GM20000 (cell line): ENCODE measurements at places on chromosomes 4 and X.
A peak's percentile ranks its signal among the peaks of the same experiment; 100 is the strongest.

DNA sequence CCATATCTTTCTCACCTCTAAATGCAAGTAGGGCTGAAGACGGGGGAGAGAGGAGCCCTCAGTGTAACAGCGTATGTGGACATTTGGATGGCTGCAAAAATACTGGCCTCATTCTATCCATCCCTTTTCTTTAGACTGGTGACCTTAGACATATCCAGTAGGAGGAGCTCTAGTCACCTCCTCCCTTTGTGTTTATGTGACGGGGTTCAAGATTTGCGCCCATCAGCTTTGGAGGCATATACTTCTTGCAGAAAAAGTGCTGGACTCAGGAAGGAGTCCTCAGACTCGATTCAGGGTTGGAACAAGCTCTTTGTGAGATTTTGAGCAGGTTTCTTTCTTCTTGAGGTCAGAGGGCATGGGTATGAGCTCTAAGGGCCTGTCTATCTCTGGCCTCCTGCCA, 86.2 kb downstream of the MAMLD1 start:
- DNase-seq, result peak; percentile 6

GRCh38 chrX:39676434-39676833, 421.3 kb downstream of the BCOR start:
- no peak for DNase-seq

- peak; percentile 30 for DNase-seq
Observed at GRCh38 chr4:107991945-107992630, 2.4 kb downstream of the HADH start.

GRCh38 chr4:75137302-75137701, 204.4 kb downstream of the PARM1 start:
- DNase-seq, result no peak

DNA sequence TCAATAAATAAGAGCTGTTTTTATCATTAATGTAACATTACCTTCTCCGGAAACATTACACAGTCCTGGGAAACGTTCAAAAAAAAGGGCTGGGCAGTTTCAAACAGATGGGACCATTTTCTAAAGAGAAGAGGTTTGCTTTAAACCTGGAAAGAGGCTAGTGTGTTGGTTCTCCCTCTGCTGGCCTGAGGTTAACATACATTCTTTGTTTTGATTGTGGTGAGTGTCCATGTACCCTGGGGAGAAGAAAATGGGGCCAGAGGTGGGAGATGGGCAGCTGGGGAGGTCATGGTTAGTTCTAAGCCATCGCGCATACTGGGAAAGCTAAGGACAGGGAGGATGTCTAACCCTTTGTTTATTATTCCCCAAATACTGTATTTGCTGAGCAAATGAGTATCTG, 194.7 kb downstream of the CPEB2 start:
- DNase-seq, result no peak

DNA sequence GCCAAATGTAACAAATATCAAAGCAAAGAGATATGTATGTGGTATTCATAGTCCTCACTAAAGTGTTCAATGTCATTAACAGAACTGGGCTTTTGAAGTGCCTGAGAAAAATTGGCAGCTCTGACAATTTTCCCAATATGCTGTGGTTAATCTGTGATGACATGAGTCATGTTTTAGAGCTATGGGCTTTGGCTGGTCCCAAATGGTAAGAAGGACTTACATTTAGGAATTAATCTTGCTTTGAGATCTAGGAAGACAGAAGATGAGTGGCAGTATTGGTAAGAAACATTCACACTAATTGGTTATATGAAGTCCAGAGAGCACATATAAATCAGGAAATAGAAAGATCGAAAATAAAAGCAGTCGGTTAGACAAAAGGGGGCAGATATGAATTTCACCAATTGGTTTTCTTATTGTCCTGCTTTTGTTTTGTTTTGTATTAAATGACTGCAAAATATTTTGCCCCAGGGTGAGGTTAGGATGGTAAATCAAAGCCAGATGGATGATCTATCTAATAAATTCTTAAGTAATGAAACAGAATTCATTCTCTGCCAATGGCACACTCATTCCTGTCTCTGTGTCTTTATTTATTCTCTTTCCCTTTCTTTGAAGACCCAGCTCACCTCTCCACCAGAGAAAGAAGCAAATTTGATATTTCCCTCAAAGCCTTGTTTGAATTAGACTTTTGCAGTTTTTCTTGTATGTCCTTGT, 993.1 kb downstream of the RPA4 start:
- no peak for DNase-seq

GRCh38 chr4:123617791-123618190, 221.2 kb downstream of the SPRY1 start:
- DNase-seq, result no peak

DNA sequence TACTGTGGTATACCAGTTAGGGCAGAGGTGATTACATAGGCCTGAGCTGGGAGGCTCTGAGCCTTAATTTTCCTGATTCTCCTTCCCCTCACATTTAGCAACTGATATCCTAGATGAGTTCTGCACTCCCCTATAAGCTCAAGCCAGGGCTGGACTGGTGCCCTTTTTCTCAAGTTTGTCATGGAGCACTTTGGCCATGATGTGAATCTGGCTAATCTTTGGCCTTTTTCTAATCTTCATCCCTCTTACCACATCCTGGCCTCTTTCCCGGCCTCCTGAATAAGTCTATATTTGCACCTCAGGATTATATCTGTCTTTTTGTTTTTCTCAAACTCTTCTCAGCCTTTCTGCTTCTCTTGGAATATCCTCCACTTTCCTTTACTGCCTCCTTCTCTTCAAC, 10.9 kb upstream of the LAS1L start:
- no peak for DNase-seq

DNA sequence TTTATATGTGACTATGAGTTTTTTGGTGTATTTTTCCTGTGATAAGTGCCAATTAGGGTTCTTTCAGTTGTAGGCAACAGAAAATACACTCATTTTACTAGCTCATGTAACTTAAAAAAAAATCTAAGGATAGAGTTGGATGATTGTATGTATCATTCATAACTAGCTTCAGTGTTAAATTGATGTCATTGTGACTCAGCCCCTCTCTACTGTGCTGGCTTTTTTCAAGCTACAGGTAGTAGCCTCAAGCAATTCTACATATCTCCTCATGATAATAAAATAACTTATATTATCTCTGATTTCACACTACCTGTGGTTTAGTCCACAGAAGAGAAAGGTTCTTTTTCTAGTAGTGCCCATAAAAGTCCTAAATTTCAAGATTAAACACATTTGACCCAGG, 11.9 kb downstream of the WDR17 start:
- DNase-seq, result no peak

DNA sequence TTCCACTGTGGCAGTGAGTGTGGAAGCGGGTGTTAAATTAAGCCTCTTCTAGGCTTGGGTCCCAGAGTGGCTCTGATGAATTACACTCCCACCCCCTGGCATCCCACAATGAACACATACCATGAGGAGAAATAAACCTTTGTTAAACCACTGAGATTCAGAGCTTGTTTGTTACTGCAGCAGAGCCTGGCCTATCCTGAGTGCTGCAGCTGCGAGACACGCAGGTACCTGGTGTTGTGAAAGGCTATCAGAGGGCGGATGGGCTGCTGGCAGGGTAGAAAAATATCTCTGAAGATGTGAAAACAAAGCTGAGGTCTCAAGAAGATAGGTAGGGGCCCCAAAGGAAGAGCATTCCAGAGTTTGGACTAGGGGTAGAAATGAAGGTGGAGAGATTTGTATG, 138.4 kb upstream of the STX18 start:
- no peak for DNase-seq

GRCh38 chrX:44432641-44433040, 89.2 kb upstream of the EFHC2 start:
- no peak for DNase-seq

- peak; percentile 68 for DNase-seq
Observed at GRCh38 chr4:77203380-77204197, 46.6 kb downstream of the CCNG2 start.

DNA sequence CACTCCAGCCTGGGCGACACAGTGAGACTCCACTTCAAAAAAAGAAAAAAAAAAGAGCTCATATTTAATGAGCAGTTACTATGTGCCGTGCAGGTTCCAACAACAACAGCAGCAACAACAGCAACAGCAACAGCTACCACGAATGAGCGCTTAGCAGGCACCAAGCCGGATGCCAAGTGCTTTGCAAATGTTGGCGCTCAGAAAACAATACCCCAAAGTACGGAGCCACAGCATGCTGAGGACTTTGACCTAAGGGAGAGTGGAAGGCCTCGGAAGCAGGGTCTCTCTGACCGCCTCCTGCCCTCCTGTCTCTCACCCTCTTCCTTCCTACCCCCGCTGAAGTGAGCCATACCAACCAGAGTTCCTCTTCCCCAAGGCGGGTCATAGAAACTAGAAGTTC, 102.2 kb upstream of the AFAP1 start:
- no peak for DNase-seq

DNA sequence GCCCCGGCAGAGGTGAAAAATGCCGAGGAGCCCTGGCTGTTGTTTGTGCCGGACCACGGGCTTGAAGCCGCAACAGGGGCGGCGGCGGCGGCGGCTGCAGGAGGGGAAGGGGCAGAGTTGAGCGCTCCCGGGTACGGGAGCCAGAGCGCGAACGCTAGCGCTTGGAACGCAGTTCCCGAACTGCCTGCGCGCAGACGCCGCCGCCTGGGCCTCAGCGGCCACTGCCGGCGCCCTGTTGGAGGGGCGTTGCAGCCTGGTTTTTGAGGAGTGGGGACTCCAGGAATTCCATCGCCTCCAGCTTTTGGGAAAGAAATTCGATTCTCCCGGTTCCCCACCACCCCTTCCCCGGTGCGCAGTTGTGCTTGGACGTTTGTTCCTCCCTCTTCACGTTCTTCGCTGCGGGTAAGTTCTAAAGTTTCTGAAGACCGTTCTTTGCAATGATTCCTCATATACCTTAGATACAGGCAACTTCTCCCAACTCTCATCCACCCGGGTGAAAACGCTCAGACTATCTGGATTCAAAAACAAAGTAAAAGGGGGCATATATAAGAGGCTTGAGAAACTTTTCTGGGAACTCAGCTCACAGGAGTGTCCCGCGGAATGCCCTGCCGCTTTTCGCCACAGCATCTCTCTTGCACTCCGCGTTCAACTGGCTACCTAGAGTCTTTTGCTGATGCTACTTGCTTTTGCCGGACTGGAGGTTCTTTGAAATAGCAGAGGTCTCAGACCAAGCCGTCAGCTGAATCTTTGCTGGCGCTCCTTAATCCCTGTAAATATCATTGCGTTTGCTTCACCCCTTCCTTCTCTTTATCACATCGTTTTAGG, 1.0 kb downstream of the FAT4 start:
- peak; percentile 21 for DNase-seq

GRCh38 chrX:1493412-1493811, 40.7 kb upstream of the ASMTL start:
- no peak for DNase-seq

GRCh38 chr4:146428298-146428697, 93.4 kb downstream of the SLC10A7 start:
- DNase-seq, result no peak

DNA sequence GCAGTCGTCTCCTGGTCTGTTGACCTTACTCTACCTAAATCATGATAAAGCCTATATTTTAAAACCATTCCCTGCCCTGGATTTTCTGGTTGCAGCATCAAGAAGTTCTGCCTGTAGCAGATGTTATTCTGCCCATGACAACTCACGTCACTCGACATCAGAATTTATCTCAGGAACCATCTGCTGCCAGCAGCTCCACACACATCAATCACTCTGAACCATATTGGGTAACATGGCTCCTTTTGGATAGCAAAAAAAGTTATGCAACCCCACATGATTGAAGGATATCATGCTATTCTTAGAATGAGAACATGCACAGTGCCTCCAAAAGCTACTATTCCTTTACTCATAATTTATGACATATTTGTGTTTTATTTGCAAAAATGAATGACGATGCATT, 341.4 kb downstream of the DHRSX start:
- no peak for DNase-seq

GRCh38 chr4:35102066-35102465, 1142.2 kb downstream of the ARAP2 start:
- DNase-seq, result no peak

DNA sequence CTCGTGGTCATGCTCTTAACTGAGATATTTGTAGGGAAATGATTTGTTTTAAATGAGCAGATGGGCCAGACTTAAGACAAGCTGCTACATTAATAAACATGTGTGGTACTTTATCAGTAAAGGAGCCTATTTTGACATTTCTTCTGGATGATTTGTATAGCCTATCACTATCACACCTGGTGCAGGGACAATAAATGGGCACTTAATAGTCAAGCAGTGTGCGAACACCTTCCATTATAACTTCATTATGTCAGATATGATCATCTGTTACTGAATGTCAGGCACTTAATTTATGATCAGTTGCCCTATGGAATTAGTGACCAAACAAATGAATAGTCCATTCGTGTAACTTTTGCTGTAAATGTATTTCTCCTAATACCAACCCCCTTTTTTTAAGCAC, 628.8 kb downstream of the ADGRL3 start:
- no peak for DNase-seq

- DNase-seq, result no peak
Observed at GRCh38 chrX:31706466-31706865, 634.6 kb upstream of the FTHL17 start.

DNA sequence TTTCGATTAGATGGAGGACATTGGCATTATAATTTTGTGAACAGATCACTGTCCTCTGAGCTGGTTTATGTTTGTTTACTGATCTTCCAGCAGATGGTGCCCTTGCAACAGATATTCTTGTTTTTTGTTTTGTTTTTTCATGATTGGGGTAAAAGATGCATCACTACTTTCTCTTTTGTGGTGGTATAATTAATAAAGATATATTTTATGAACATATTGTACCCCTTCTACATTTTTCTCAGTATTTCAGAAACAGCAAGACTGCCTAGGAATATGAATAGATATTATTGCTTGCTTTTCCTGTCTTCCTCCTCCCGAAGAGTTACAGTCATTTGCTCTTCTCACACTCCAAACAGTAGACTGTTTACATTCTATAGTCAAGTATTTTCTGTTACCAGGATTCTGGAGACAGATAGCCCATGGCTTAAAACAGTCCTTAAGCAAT, 905.2 kb downstream of the TRAM1L1 start:
- peak; percentile 8 for DNase-seq

- no peak for DNase-seq
Observed at GRCh38 chr4:58048491-58048890, 938.3 kb upstream of the IGFBP7 start.

DNA sequence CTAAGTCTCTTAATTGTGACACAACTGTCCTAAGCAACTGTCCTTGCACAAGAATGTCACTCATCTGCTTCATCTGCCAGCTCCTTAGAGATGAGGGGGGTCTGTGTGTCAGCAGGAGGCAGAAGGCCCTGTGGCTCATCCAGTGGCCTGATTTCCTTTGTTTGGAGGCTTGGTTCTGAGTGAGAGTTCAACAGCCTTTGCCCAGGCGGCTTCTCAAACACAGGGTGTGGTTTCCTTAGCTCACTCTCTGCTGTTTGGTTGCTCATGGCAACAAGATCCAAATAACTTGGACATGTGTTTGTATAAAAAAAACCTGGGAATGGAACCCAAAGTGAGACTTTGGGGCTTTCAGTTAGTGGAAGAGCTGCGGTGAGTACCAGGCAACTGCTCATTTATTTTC, 46.6 kb downstream of the MAP7D3 start:
- DNase-seq, result no peak

DNA sequence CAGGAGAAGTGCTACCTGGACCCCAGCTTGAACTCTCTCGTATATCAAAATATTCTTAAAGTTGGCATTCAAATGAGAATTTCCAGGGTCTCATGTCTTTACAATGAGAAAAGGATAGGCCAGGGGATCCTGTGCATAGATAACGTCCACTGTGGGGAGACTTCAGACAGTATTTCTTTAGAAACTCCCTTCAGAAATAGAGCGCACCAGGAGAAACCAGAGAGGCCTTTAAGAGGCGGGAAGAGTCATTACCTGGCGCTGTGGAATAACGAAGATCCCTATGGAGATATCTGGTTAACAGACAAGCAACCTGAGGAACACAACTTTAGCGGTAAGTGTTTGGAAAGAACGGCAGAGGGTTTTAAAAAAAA, 600 bp downstream of the RADX start:
- no peak for DNase-seq
